ENCODE measurements at places on chromosomes 7 and 10. TPM values are rescaled to one million over a fixed set of nuclear protein-coding genes. Genes with fewer than 3 reads are reported as not detected.

GRCh38 chr10:113978802-113979201, 64.9 kb upstream of the ADRB1 start:
- no peak for DNase-seq

- no peak for DNase-seq
These were observed 20.0 kb downstream of the VSIR start for GRCh38 chr10:71753091-71753959.

- no peak for DNase-seq
These were observed 32.8 kb downstream of the ARL4A start for GRCh38 chr7:12719981-12720865.

DNA sequence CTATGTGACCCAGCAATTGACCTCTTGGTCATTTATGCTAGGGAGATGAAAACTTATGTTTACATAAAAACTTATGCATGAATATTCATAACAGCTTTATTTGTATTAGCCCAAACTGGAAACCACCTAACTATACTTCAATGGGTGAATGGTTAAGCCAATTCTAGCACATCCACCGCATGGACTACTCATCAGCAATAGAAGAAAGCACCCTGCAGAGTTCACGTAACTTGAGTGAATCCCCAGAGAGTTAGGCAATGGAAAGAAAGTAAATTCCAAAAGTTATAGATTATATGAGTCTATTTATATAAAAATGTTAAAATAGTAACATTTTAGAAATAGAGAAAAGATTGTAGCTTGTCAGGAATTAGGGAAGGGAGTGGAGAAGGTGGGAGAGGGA, 60.2 kb upstream of the NRG3 start:
- no peak for DNase-seq

The MYO1G gene
- 306 TPM for total RNA-seq

The THNSL1 gene
- 10.7 TPM for total RNA-seq

GRCh38 chr10:83848677-83849076, 290.6 kb upstream of the GHITM start:
- DNase-seq, result no peak

The SH2D4B gene
- 0.08 TPM for total RNA-seq

The IFIT1B gene
- total RNA-seq, result not detected

- DNase-seq, result peak; percentile 23
These were observed 55.1 kb downstream of the VOPP1 start for GRCh38 chr7:55517191-55517633.

GRCh38 chr7:124462249-124462648, 303.3 kb downstream of the GPR37 start:
- DNase-seq, result no peak

DNA sequence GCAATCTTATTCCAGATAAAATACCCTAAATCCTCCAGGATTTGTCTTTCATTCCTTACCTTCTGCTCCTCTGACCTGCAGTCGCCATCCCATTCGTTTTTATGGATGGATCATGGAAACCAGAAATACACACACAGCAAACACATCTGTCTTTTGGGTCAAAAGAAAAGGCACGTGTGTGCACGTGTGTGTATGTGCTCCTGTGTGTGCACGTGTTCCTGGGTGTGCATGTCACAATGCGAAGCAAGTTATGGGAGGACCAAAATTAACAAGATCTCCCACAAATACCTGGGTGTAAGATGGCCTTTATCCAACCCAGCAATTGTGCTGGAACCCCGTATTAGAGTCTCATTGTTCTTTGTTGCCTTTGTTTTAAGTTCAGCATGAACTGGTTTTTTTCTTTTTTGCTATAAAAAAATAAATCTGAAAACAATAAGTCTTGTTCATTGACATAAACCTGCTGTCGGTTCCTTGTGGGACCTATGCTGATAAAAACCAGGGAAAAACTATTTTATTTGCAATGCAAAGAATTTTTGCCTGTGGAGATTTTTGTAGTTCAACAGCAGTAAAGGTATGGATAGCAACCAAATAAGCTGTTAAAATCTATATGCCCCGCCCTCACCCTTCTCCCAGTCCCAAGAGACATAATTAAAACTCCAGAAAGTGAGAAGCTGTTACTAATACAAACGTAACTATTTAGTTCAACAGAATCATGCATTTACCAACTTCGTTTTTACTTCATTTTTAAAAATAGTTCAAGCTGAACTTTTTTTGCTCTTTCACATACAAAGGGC, 229.6 kb downstream of the CREB5 start:
- DNase-seq, result no peak

- no peak for DNase-seq
These were observed 8.8 kb downstream of the DDC start for GRCh38 chr7:50556247-50556991.

DNA sequence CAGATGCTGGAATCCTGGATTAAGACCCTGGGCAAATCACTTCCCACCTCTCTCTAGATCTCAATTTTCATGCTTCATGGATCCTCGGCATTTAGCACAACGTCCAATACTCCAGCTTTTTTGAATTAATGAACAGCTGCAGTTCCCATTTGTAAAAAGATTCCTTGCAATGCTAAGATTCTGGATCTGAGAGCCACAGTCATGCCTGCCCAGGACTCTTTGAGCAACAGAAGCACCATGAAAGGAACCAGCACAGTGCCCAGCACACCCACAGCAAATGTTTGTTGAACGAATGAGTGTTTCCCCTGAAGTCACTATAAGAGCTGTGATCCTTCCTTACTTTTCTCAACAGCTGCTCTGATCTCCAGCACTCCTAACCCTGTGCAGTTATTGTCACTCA, 20.8 kb upstream of the DDIT4 start:
- no peak for DNase-seq

- peak; percentile 77 for DNase-seq
These were observed 33.9 kb downstream of the KAZALD1 start for GRCh38 chr10:101095550-101096213.

DNA sequence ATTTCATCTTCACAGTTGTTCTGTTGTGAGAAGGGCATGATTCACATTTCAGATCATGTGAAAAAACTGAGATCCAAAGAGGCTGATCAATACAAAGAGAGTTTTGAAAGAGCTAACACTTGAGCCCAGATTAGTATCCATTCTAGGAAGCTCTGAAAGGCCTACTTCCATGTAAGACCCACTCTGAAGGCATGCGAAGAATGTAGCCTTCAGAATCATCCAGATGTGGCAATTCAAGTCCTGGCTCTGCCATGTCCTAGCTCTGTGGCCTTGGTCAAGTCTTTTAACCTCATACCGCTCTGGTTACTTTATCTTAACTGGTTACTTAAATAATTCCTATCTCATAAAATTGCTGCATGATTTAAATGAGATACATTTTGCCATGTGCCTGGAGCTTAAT, 111.1 kb downstream of the FZD1 start:
- no peak for DNase-seq

DNA sequence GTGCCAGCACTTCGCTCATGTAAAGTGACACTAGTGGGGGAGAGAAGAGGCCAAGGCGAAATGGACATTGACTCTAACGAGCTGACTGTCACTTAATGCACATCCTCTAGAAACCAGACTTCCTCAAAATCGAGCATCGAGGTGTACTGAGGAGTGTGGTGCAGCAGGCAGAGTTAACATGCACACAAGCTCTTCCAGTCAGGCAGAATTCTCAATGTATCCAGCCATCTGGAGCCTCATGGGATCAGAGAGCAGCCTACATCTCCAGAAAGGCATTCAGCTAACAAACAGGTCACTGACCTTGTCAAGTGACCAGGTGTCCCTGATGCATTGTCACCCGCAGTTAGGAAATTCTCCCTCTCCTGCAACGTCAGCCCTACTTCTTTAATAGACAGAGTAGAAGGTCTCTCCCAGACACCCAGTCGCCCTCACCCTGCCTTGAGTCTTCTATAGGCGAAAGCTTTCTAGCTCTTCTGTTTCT, 259.8 kb upstream of the AOAH start:
- DNase-seq, result no peak

GRCh38 chr7:154512121-154512833, 460.1 kb downstream of the DPP6 start:
- no peak for DNase-seq

GRCh38 chr7:130365511-130366441, 14.5 kb upstream of the CPA1 start:
- DNase-seq, result peak; percentile 63

DNA sequence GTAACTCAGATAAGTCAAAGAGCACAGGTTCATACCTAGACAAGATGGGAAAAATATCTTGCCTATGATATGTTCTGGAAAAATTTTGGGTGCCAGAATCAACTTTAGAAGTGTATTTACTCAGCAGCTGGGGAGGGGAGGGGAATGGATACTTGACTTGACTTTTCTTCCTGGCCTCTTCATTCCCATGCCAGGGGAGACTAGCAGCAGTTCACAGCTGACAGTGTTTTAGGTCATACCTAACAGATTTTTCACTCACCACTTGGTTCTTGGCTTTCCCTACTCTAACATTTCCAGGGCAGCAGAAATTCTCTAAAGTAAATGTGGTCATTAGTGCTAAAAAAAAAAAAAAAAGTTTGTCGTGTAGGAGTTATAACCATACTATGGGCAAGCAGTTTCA, 46.3 kb downstream of the TAS2R16 start:
- DNase-seq, result no peak

- no peak for DNase-seq
These were observed 82.4 kb upstream of the PDE1C start for GRCh38 chr7:32152576-32152975.

The TACC2 gene
- total RNA-seq, result not detected

DNA sequence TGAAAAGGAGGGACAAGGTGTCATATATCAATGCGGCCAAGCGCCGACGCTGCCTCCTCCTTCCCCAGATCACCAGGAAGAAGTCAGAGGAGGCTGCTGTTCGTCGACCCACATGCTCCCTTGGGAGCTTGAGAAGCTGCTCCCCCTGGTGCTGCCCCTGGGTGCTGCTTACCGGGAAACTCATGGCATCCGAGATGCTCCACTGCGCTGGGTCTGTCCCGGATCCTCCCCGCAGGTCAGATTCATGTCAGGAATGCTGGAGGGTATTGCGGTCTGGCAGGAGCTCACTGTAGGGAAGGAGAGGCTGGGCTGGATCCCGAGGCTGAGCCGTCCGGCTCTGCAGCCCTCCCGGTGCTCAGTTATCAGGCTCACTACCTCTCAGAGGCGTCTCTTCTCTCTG, 123.7 kb upstream of the FAM20C start:
- no peak for DNase-seq

DNA sequence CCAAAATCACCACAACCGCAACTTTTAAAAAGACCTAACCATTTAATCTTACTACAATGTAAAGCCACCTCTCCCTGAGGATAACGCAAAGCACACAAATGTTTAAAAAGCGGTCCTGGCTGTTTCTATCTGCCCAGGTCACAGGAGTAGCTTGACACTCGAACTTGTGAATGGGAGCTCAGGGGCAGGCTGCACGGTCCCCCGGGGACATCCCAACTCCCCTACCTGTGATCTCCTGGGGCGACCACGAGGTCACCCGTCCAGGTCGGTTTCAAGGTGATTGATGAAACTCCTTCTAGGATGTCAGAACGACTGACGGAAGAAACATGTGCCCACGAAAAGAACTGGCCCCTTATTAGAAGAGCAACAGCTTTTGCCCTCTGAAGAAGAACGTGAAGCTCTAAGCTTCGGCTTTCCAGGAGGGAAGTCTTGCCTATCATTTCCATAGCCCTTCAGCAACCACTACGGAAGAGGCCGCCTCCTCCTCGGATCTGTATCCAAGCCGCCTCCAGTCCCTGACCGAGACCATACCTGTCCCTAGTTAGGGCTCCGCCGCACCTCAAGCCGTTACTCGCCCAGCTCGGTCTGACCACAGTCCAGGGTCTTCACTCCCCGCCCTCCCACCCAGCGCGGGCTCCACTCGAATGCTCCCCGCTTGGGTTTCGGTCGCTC, 459 bp downstream of the CYCS start:
- peak; percentile 20 for DNase-seq

The SOSTDC1 gene
- not detected for total RNA-seq

- no peak for DNase-seq
These were observed 34.2 kb downstream of the PUS7 start for GRCh38 chr7:105487579-105488571.

The RSU1 gene
- 56.7 TPM for total RNA-seq

- DNase-seq, result no peak
These were observed 176.2 kb upstream of the CDCA7L start for GRCh38 chr7:22121702-22122474.

DNA sequence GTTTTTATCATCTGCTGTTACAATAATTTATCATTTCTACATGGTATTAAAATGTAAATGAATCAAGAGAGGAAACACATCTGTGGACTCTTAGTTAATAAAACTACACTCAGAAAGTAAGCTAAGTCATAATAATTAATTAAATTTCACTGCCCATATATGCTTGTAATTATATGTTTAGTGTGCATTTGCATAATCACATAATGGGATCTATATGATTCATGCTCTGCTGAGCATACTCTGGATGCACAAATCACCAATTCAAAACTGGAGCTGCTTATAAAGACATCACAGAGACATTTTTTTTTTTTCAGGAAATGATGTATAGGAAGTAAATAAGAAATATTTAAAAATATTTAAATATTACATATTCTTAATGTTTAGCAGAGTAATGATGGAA, 151.6 kb upstream of the STEAP4 start:
- no peak for DNase-seq

DNA sequence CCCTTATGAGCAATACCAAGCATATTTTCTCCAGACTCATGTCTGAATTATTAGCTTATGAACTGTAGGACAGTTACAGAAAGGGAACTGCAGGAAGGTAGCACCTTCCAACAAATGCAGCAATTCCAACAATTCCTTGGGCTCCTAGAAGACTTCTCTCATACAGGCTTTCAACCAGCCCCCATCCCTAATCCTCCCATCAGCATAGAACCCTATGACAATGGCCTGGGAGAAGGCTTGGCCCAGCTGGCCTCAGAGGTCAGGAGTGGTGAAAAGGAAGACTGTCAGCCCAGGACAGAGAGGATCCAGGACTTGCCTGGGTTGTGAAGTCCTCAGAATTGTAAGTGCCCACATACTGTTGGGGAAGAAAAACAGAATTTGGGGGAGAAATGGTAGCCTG, 5.9 kb downstream of the VPS41 start:
- DNase-seq, result no peak

- no peak for DNase-seq
These were observed 144.7 kb upstream of the LYZL1 start for GRCh38 chr10:29144126-29144525.

- no peak for DNase-seq
These were observed 44.4 kb downstream of the AFAP1L2 start for GRCh38 chr10:114359953-114360345.

The KIF11 gene
- 55.6 TPM for total RNA-seq

The VENTX gene
- total RNA-seq, result not detected
